Gastroesophageal sphincter (tissue), 4 donors: ENCODE measurements at places on chromosomes 16 and 17.

GRCh38 chr16:71629278-71630016 is 3.5 kb downstream of the MARVELD3 start:
- no peak for ATAC-seq

GRCh38 chr16:88383401-88384221 is 852 bp downstream of the ZNF469 start:
- ATAC-seq = peak; percentile 32

DNA sequence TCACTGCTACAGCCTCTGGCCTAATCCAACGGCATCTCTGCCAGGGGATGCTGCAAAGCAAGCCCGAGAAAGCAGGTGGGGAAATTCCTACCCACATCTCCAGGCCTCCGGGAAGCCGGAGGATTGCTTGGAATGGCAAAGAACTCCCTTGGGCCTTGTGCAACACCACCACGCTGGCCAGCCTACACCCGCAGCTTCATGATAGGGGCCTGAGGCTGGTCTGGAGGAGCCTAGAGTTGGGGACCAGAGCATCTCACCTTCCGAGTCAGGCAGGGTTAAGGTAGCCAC is 20.3 kb downstream of the GGA3 start:
- ATAC-seq = peak; percentile 54

DNA sequence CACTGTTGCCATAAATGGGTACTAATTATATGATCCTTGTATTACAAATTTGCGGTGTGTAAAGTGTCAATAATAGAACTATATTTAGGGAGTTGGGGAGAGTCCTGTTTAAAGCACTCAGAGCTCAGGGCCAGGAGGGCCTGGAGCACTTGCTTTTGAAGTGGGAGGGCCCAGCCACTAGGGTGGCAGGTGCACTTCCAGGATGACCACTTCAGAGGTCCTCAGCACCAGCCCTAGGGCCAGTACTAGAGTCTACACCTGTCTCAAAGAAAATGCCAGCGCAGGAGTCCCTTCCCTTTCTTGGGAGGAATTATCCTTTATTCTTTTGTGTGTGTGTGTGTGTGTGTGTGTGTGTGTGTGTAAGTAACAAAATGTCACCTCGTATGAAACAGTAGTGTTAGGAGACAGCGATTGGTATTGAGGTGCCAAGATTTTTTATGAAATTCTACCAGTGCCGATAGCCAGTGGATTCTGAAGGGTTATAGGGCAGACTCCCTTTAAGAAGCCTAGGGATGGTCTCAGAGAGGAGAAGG is 31.9 kb downstream of the MYO18A start:
- no peak for ATAC-seq

DNA sequence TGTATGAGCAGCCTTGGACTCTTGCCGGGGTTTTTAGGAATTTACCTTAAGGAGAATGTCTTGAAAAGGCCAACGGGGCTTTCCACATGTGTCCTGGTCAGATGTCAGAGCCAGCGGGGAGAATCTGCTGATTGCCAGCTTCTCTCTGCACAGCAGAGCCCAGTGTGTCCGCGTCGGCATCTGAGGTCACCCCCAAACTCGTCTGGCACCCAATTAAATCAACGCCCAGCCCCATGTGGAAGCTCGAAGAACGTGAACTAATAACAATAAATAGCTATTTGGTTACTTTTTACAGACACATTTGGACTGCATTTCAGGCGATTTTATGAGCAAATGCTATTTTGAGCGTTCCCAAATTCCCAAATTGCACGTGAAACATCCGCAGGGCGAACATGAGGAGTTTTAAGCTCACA is 303.5 kb downstream of the FOXL1 start:
- ATAC-seq = no peak

GRCh38 chr17:32187271-32187670 is 45.0 kb downstream of the RHOT1 start:
- no peak for ATAC-seq

- peak; percentile 44 for ATAC-seq
Observed at GRCh38 chr17:38749223-38750043, 1.3 kb upstream of the PCGF2 start.

DNA sequence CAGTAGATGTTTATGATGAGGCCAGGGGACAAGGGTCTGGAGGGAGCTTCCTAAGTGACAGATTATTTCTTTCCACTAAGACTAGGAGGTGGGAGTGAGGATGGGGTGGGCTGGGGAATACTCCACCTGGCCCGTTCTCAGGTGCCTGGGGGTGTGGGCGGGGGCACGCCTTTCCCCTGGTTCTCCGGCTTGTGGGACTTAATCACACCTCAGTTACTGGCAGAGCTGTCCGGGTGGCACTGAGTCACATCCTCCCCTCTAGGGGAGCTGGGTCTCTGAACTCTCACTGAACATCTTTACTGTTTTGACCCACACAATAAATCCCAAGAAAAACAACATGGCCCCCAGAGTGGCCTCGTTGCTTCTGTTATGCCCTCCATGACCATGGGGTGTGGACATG is 332.8 kb downstream of the MAF start:
- no peak for ATAC-seq

- peak; percentile 34 for ATAC-seq
Observed at GRCh38 chr17:66654106-66654740, 180.7 kb upstream of the CACNG5 start.

DNA sequence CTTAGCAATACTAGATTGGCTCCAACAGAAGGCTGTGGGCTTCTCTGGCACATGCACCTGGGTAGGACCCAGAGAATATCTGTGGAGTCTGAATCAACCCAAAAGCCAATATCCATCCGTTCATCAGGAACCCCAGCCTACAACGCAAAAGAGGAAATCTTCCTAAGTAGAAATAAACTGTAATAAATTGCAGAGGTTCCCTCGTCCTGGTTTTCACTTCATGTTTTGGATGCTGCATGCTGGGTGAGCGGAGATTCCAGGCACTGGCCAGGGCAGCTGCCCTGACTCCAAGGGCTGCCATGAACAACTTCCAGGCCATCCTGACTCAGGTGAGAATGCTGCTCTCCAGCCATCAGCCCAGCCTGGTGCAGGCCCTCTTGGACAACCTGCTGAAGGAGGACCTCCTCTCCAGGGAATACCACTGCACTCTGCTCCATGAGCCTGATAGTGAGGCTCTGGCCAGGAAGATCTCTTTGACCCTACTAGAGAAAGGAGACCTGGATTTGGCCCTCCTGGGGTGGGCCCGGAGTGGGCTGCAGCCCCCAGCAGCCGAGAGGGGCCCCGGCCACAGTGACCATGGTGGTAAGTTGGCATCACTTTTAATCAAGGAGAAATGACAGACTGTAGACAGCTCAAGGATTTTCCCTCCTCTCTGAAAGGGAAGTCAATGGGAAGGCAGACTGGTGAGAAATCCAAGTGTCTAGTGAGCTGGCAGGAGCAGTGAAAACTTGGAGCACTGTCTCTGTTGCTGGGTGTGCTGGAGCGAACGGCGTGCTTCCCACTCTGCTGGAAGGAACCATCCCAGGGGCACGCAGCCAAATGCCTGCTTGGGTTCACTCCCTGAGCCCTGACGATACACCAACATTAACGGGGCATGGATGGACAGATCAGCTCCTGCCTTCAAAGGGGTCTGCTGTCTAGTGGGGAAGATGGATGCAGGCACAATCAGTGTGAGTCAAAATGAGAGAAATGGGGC is 10.7 kb upstream of the CIITA start:
- no peak for ATAC-seq
